ENCODE measurements at places on chromosomes 4 and X.
A peak's percentile ranks its signal among the peaks of the same experiment; 100 is the strongest.

- DNase-seq = no peak
Observed at GRCh38 chr4:138996090-138996489, 19.5 kb upstream of the NOCT start.

GRCh38 chr4:10115797-10116568 lies 616 bp downstream of the WDR1 start:
- DNase-seq = peak; percentile 64

DNA sequence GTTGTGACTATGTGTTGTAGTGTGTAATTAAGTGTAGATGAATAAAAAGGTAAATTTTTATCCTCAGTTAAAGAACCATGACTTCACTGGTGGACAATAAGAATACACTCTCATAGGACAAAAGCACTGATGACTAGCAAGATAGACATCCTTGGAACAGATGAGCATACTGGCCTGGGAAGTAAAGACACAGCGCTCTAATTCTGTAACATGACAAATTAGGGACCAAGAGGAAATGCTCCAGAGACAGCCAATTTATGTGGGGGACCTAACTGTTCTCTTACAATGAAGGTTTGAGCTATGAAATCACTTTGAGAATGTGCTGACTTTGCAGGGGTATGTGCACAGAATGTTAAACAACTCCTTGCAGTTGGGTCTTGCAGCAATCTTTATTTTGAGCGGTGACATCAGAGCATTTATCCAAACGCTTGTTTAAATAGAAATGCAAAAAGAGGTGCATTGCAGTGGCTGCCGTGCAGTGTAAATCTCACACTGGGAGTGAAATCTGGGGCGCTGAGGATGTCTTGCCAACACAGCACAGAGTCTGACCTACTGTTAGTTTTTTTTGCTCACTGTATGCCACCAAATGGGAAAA lies 109.3 kb downstream of the MAGEC2 start:
- no peak for DNase-seq

GRCh38 chr4:105210916-105211315 lies 64.2 kb downstream of the TET2 start:
- DNase-seq = no peak

DNA sequence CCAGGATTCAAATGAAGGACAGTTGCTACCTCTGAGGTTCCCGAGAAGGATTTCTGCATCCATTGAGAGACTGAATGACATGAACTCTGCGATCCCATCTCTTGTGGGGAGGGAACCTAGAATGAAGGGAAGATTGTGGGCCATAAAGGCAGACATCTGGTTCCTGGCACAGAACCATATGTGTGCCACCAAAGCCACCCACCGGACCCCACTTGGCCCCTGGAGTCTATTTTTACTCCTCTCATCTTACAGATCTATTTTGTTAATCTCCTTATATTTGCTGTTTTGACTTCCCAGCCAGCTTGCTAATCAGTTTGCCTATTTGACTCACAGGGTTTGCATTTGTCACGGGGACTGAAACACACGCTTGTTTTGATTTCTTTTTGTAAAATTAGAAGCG lies 7.3 kb downstream of the SOD3 start:
- no peak for DNase-seq

GRCh38 chr4:10706236-10706635 lies 21.7 kb upstream of the CLNK start:
- DNase-seq = no peak

- DNase-seq = no peak
Observed at GRCh38 chr4:104592183-104592582, 97.5 kb upstream of the CXXC4 start.

- DNase-seq = no peak
Observed at GRCh38 chr4:184395971-184396391, 78.4 kb downstream of the IRF2 start.

GRCh38 chr4:103451341-103451740 lies 253.2 kb upstream of the CENPE start:
- DNase-seq = no peak

GRCh38 chr4:118369231-118369630 lies 16.4 kb upstream of the PRSS12 start:
- no peak for DNase-seq

DNA sequence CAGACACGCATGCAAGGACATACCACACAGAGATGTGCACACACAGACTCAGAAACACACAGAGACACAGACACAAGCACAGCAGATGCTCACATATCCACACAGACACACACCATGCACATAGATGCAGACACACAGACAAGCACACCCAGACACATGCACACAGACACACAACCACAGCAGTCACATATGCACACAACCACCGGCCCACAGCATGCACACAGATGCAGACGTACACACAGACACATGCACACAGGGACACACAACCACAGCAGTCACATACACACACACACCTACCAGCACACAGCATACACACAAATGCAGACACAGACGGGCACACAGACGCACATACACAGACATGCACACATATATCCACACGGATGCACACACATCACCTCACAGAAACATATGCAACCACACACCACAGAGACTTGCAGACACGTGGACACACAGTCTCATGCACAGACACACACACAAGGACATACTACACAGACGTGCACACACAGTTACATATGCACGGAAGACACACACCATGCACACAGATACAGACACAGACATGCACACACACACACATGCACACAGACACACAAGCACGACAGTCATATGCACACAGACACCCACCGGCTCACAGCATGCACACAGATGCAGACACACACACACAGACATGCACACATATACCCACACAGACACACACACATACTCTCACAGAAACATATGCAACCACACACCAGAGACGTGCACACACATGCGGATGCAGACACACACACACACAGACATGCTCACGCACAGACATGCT lies 25.2 kb upstream of the SLC25A6 start:
- DNase-seq = no peak

DNA sequence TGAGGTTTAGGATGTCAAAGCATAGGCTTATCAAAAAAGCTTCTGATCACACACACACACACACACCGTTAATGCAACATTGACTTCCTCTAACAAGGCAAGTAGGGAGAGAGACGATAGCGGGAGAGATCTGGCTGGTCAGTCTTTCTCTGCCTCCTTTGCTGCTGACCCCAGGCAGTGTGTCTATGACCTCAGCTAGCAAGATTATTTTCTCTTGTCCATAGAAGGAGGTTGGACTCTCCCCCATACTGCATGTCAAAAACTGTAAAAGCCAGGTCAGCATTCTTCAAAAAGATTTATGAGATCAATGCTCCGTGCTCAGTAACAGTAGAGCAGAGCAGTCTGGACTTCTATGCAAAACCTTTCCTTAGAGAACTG lies 63.5 kb upstream of the PGM2 start:
- DNase-seq = no peak

DNA sequence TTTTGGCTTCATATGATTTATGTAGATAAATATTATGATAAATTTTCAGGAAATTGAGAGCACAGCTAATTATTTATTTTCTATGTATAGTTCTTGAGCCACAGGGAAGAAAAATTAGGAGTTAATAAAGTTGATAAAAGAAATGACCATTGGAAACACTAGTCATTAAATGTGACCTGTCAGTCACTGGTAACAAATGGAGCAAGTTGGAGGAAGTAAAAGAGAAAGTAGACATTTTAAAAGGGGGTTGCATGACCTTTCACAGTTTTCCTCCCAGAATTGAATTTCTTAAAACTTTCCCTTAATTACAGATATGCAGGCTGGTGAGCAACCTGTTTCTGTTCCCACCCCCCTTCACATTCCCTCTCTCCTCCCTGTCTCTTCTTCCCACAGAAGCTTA lies 5.3 kb downstream of the SMIM9 start:
- DNase-seq = no peak

GRCh38 chrX:69361311-69361845 lies 142.7 kb upstream of the NALF2 start:
- no peak for DNase-seq

GRCh38 chr4:123297836-123298235 lies 98.8 kb upstream of the SPRY1 start:
- DNase-seq = no peak

All from stimulated activated CD4-positive, alpha-beta T cell treated with anti-CD3 and anti-CD28 coated beads, Interleukin-1b, Interleukin-23, amount 100 ng/mL, for 4 hours (primary cell).